Stimulated activated CD8-positive, alpha-beta memory T cell treated with anti-CD3 and anti-CD28 coated beads, Interleukin-2, amount 100 ng/mL, for 1 hour (primary cell): ENCODE measurements at places on chromosomes 2 and 18.

DNA sequence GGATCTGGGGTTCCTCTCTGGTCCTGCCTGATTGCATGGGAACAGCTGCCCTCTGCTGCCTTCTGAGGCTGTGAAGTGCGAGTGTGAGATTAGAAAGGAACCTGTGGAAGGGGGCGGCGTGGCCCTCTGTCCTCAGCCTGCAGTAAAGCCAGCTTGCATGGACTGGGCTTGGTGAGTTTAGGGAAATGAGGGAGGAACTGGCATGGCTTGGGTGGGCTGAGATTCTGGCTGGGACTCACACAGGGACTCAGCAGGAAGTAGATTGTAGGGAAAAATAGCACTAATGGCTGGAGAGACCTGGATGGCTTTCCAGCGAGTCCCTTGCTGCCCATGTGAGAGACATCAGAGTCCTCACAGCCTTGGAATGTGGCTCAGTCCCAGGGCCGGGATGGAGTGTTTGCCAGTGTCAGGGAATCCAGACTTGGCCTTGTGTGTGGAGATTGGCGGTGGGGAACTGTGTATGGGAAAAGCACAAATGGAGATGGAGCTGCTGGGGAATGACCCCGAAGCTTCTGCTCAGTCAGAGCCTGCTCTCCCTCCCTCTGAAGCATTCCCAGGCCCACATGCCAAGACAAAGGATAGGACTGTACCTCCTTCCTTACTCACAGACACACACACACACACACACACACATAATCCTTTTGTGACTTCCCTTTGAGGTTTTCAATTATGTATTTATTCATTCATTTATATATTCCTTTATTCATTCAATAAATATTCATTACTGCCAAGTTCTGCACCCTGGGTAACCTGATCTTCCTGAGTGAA lies 115.4 kb downstream of the ACAA2 start:
- no peak for DNase-seq

- no peak for DNase-seq
These were observed 396.3 kb upstream of the CHST9 start for GRCh38 chr18:27581296-27581904.

DNA sequence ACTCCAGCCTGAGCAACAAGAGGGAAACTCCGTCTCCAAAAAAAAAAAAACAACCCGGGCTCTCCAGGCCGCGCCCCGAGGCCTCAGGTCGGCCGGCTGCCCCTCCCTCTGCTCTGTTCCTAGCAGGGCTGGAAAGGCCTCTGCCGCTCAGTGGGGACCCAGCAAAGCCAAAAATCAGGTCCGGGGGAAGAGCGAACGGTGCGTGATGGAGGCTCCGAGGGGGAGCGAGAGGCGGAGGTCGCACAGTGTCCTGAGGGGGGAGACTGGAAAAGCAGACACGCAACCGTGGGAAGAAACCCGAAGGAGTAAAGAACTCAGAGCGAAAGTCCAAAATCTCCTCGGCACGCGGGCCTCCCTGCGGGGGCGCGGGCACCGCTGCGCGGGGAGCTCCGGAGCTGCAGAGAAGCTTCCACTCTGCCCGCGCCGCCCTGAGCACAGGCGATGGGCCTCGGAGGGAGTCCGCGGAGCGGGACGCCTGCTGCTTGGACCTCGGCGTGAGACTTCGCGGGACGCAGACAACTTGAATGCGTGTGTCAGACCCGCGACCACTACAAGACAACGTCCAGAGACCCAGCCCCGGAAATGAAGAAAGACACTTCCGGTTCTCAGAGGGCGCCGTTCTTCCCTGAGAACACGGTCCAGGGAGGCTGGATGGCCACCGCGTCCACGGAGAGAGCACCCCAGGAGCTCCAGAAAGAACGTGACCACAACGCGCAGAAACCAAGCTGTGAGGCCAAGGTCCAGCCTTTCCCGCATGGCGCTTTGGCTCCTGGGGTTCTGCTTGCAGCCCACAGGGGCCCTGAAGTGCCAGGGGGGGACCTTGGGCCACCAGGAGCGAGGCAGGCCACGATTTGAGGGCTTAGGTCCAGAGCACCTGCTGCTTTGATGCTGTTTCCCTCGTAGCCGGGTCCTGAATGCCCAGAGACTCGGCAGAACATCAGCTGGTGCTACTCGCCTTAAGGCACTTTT lies 219.8 kb downstream of the DPP10 start:
- DNase-seq, result no peak

DNA sequence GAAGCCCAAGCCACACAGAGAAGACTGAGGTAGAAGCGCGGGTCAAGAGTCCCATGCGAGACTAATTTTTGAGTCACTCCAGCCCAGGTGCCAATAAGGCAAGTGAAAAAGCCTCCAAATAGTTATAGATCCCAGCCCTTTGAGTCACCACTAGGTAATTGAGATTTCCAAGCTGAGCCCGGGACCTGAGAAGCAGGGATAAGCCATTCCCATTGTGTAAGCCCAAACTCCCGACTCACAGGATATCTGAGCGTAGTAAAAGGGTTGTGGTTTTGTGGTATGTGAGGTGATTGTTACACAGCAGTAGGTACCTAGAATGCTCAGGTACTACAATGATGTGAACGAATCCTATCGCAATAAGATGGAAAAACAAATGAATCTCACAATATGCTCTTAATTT lies 560.7 kb downstream of the DSC3 start:
- DNase-seq, result no peak

DNA sequence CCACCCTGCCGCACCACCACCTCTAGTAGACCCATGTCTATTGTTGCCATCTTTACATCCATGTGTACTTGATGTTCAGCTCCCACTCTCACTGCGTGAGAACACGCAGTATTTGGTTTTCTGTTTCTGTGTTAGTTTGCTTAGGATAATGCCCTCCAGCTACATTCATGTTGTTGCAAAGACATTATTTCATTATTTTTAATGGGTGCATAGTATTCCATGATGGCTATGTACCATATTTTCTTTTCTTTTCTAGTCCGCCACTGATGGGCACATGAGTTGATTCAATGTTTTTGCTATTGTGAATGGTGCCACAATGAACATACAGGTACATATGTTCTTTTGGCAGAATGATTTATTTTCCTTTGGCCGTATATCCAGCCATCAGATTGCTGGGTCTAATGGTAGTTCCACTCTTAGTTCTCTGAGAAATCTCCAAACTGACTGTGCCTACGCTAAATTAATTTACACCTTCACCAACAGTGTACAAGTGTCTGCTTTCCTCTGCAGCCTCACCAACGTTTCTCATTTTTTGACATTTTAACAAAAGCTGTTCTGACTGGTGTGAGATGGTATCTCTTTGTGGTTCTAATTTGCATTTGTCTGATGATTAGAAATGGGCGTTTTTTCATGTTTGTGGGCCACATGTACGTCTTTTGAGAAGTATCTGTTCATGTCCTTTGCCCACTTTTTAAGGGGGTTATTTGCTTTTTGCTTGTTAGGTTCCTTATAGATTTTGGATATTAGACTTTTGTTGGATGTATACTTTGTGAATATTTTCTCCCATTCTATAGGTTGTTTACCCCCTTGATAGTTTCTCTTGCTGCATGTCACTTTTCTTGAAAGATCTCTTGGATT lies 10.5 kb upstream of the ZNF513 start:
- DNase-seq, result no peak

GRCh38 chr18:48375150-48375800 lies 33.9 kb downstream of the ZBTB7C start:
- DNase-seq, result no peak

DNA sequence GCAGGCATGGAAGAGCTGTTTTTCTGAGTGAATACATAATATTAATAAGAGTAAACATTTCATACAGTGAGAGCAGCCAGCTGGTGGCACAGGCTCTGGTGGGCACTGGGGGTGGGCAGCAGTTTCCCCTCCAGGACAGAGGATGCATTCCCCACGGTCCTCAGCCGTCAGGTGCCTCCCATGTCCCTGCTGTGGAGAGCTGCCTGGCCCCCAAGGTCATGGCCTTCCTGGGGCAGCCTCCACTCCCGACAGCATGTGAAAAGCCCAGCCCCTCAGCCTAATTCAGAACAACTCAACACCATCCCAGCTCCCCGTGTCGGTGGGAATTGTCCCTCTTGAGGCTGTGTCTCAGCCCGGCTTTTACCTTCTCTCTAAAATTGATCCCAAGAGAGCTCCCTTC lies 147.4 kb downstream of the GALR1 start:
- DNase-seq, result no peak

DNA sequence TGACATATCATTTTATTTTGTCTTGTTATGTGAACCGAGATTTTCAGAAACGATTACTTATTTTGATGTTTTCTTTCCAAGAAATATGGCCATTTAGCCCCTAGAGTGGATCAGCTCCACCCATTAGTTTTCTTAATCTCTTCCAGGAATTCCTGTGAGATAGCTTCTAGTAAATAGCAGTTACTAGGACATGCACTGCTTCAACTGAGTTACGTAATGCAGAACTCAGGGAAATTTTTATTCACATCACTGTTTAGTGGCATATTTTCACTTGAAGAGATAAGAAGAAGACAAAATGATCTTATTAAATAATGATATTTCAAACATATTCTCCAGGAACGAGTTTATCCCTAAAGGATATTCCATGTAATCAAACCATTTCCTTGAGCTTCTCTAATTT lies 573.5 kb upstream of the CNTNAP5 start:
- no peak for DNase-seq

- no peak for DNase-seq
These were observed 108.0 kb upstream of the SLC35G4 start for GRCh38 chr18:11501352-11501751.

DNA sequence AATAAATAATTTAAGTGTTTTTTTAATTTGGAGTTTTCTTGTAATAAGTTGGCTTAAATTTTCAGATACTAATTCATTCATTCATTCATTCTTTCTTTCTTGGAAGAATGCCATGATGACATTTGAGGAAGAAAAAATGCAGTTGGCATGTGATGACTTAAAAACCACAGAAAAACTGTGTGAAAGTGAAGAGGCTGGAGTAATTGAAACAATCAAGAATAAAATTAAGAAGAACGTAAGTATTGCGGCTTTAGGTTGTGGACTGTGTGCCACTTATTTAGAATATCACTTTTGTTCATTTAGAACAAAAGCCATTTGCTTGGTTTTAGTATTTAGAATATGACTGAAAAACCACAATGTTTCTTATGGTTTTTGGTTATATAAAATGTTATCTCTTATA lies 51.4 kb downstream of the TTC39C start:
- DNase-seq, result no peak

- DNase-seq, result no peak
These were observed 462.7 kb downstream of the METTL4 start for GRCh38 chr18:2108591-2108990.

DNA sequence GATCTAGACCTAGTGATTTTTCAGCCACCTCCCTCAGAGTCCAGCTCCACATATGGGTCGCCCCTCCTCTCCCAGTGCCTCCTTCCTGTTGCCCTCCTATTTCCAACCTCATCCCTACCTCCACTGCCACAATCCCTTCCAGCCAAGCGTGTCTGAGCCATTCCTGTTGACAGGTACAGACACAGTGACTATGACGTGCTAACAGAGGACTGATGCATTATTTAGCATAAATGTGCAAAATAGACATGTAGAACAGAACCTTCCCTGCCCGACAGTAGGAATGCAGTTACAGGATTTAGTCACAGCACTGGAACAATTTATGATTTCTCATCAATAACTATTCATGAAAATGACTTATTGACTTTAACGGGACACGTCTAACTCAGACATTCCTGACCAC lies 84.4 kb upstream of the PPP1CB start:
- no peak for DNase-seq

DNA sequence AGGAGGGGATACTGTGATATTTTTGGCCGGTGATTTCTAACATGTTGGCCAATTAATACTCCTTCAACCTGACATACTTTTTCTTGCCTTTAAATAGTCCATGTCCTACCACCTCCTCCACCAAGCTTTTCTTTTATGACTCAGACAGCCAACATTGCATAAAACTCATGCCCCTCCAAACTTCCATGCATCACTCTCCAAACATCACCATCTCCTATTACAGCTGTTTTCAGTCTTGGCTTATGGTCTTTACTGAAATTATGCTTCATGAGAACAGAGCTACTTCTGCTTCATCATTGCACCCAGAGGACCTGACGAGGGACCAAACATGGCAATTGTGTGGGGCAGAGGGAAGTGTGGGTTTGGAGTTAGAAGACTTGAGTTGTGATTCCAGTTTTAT lies 305.4 kb downstream of the LPIN1 start:
- DNase-seq, result no peak

DNA sequence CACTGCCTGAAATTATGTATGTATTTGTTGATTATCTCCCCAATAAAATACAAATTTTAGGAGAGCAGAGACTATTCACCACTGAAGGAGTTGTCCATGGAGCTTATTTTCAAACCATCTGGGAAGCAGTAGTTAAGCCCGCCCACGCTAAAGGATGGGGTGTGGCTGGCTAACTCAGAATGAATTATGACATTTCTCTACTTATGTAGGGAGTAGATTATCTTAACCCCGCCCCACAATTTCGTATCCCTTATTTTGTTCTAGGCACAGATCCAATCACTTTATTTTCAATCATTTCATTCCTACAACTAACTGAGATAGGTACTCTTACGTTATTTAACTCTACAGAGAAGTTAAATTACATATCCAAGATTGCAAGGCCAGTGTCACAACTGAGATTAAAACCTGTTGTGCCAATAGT lies 1.4 kb upstream of the LAPTM4A start:
- DNase-seq, result no peak

DNA sequence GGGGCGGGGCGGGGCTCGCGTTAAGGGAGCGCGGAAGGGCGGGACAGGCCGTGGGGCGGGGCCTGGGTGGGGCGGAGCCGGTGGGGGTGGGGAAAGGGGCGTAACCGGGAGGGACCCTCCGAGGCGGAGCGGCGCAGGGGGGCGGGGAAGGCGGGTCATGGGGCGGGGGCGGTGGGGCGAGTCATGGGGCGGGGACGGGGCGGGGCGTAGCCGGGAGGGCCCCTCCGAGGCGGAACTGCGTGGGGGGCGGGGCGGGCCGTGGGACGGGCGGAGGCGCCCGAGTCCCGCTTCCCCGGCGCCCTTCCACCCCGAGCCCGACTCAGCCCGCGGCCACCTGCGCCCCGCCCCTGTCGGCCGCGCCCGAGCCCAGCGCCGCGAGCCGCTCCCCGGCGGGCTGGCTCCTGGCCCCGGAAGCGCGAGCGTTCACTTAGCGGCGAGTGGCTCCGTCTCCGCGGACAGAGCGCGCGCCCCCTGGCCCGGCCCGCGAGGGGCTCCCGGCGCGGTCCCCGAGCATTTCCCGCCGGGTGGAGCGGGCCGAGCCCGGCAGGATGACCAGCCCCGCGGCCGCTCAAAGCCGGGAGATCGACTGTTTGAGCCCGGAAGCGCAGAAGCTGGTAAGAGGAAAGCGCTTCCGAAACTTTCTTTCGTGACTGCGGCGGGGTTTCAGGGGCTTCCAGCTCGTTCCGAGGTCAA lies 64.7 kb downstream of the LRRFIP1 start:
- DNase-seq, result peak; percentile 90

DNA sequence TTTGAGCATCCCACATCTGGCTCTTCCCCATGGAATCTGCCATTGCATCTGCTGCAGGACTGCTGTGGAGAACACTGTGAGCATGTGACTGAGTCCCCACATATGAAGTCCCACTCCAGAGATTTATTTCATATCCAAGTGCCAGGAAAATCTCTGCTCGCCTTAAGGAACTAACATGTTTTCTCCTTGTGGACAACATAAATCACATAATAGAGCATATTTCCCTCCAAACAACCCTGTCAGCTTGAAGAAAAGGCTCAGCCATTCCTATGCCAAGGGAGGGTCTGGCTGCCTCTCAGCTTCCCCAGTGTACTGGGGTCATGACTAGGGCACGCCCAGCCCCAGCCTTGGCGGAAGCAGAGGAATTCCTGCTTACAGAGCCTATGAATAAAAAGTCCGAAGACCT lies 193.7 kb downstream of the DNER start:
- no peak for DNase-seq
